Spinal cord (tissue), 10 donors: ENCODE measurements at places on chromosomes 6 and 20.

- DNase-seq = no peak
Measured at GRCh38 chr20:3398681-3399252, 8.7 kb downstream of the DNAAF9 start.

DNA sequence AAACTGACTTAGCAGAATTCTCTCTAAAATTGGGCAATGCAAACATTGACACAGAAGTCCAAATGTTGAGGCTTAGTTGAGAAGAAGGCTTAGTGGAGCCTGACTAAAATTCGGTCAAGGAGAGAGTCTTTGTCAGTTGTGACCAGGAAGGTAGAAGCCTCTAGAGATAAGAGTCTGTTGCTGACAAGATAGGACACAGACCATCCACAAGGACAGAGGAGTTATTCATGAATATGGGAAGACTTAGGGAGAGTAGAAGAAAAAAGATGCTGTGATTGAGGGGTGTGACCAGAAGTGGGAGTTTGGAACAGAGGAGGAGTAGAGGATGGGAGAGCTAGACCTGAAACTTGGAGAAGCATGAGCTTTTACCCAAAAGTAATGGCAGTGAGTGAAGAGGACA, 7.2 kb upstream of the FAXC start:
- DNase-seq = no peak

DNA sequence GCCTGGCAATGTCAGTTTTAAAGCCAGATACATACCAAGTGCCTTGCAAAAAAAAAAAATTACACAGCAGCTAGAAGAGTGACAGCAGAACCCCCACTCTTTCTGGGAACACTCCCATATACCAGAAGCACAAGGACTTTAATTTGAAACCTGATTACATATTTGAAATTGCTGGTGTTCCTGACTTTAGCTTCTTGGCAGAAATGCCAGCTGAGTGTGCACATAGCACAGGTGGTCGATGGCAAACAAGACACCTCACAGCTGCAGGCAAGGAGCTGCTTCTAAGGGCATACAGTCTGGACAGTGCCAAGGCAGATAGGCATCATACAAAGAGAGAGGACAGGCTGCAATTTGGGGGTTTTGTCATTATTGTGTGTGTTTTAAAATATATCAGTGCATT, 150.7 kb upstream of the SGK1 start:
- DNase-seq = no peak

GRCh38 chr6:26472549-26473290, 15.0 kb downstream of the BTN2A1 start:
- DNase-seq = no peak

- no peak for DNase-seq
Measured at GRCh38 chr20:24535941-24536730, 66.7 kb downstream of the SYNDIG1 start.

GRCh38 chr20:35207950-35208611, 18.4 kb upstream of the MMP24 start:
- peak; percentile 91 for DNase-seq

GRCh38 chr20:57769756-57770155, 59.9 kb upstream of the PMEPA1 start:
- no peak for DNase-seq

GRCh38 chr6:15247500-15248450, 1.9 kb downstream of the JARID2 start:
- DNase-seq = no peak

DNA sequence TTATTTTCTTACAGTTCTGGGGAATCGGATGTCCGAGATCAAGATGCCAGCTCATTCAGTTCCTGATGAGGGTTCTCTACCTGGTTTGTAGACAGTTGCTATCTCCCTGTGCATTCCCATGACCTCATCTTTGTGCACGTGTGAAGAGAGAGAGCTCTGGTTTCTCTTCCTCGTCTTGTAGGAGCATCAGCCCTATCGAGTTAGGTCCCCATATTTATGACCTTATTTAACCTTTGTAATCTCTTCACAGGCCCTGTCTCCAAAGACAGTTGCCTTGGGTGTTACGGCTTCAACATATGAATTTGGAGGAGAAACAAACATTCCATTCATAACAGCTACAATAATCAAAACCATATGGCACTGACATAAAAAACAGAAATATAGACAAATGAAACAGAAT, 455.3 kb downstream of the HACE1 start:
- DNase-seq = no peak

DNA sequence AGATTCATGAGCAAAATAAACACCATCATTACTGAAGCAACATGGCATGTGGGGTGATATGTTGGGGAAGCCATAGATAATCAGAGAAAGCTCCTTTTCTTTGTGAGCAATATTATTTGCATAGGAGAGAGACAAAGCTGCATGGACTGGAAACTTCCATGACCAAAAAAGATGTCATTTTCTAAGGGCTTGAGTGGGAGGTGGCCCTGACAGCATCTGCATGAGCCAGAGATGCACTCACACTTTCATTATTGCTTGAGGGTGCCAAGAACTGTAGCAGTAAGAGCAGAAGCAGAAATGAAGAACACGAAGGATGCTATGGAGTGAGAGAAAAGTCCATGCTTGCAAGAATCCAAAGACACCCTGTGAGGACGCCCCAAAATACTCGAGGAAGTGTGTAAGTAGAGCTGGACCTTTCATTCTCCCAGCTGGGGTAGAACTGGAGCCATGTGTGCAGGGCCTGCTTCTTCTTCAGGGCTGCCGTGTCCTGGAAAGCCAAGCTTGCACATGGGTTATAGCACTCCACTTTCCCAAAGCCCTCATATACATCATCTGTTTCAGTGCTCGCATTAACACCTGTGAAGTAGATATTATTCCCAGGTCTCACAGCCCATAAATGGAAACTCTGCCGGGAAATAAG, 851.2 kb downstream of the DHX35 start:
- no peak for DNase-seq

GRCh38 chr6:21384216-21384615, 209.3 kb upstream of the SOX4 start:
- no peak for DNase-seq

DNA sequence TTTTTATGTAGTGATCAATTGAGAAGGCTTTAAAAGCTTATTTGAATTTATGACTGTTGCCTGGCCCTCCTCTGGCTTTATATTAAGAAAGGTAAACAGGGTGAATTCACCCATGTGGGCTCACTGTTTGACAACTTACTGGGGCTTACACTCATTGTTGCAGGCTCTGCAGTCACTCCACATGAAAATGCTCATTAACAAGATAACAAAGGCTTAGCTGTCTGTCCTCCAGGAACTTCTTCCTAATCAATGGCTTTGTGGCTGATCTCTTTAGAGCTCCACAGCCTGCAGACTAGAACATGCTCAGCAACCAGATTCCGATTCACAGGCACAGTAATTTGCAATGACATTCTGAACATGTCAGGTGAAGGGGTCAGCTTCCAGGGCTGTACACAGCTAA, 323.2 kb upstream of the MAN1A1 start:
- no peak for DNase-seq

DNA sequence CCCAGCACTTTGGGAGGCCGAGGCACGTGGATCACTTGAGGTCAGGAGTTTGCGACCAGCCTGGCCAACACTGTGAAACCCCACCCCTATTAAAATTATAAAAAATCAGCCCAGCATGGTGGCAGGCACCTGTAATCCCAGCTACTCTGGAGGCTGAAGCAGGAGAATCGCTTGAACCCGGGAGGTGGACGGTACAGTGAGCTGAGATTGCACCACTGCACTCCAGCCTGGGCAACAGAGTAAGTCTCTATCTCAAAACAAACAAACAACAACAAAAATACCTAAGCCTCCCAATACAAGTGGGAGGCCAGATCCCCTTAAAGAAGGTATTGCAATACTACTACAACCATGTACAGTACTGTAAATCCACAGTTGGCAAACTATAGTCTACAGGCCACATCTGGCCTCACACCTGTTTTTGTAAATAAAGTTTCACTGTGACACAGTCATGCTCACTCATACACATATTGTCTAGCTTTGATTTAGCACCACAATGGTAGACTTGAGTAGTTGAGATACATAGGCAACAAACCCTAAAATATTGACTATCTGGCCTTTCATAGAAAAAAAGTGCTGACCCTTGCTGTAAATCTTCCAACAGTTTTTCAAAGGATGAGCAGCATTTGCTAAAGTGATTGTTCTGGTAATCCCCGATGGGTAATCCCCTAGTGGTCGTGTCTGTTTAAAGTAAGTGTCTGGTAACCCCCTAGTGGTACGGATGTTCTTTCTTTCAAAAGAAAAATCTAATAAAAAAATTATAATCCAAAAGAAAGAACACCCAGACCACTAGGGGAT, 202.0 kb downstream of the RNGTT start:
- no peak for DNase-seq

GRCh38 chr6:1849691-1850090, 240.0 kb downstream of the FOXC1 start:
- DNase-seq = no peak

DNA sequence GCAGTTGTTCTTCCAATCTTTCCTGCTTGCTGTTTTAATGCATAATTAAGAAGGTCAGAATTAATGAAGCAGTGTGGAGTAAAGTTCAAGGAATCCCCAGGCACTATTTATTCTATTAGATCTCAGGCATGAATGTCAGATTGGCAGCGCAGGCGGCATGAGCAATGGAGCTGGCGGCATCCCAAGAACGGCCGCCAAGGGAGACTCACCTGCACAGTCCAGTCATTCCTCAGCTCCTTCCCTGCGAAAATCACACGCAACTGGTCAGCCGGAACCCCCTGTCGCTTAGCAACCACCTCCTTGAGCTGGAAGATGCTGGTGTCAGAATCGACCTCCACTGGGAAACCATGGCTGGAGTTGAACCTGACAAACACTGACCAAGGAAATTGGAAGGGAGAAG, 284.5 kb downstream of the PRKN start:
- DNase-seq = peak; percentile 41

DNA sequence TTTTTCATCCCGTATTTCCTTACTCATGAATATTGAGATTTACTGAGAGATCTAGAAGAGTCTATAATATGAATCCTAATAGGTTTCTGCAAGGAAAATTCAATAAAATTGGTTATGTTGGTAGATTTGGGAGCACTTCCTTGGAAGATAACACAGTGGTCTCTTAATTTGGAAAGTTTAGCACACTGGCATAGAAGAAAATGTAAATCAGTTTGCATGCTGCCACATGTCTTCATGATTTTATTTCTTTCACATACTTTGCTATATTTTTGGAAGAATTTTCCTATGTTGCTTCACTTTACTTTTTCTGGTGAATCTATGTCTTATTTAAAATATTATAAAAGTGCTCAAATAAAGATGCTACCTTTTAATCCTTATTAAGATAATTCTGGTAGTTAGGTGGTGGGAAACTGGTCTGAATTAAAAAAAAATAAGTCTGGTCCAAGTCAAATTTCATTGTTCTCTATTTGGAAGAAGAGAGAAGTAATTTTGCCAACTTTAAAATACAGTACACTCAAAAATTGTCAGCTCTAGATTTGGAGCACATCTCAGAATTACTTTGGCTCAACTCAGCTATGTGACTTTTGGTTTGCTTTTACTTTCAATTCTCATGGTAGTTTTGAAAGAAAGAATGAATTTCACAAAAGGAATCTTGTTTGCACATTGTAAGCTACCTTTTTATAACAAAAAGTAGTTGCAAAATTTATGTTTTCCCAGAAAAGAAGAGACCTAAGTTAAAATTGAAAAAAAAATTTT, 197.3 kb downstream of the CENPW start:
- DNase-seq = no peak

DNA sequence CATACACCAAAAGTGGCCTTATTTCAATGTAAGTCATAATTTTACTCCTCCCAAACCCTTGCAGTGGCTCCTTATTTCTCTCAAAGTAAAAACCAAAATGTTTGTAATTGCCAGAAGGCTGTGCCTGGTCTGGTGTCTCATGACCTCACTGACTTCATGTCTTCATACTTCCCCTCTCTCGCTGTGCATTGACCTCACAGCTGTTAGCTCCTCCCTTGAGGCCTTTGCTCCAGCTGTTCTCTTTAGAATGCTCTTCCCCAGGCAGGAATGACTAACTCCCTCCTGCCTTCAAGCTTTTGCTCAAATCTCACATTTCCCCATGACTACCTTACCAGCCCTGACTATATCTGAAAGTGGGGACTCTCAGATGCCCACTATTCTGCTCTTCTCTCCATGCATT, 83.3 kb downstream of the MTFR2 start:
- DNase-seq = no peak

DNA sequence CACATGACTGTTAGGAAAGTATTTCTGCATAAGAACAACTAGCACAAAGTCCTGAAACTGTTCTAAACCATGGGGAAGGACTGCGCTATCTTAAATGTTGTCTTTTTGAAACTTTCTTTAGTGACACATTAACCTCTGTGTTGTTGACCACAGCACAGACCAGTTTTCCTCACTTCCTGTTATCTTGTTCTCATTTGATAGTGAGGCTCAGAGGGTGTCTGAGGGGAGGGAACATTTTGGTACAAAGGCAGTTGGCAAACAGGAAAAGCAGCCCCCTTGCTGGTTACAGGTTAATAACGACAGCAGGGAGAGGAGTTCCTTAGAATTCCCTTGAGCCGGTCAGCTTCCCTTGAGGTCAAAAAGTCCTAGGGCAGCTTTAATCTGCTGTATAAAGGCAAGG, 143.5 kb upstream of the BMP2 start:
- no peak for DNase-seq

DNA sequence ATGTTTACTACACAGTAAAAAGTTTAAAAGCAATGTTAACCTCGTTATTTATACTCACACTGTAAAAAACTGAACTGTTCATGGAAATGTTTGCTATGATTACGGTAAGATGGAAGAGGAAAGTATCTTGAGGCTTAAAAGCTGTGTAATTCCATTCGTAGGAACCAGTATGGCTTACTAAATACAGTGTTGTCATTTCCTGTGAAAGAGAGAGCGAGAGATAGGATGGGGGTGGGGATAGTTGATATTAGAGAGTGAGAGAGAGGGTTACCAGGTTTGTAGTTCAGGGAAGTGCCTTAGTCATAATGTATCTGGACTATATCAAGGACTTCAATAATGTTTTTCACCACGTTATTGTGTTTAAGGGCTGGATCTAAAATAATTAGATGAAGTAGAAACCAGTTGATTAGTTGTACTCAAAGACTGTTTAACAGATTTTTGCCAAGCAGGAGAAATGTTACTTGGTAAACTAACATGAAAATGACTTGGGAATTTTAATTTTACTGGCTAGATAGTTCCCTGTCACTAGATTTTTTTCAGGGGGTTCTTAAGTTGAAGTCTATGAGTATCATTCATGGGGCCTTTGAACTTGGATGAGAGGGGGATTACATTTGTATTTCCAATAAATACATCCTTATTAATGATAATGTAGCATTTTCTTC, 30.4 kb downstream of the AFDN start:
- DNase-seq = no peak

DNA sequence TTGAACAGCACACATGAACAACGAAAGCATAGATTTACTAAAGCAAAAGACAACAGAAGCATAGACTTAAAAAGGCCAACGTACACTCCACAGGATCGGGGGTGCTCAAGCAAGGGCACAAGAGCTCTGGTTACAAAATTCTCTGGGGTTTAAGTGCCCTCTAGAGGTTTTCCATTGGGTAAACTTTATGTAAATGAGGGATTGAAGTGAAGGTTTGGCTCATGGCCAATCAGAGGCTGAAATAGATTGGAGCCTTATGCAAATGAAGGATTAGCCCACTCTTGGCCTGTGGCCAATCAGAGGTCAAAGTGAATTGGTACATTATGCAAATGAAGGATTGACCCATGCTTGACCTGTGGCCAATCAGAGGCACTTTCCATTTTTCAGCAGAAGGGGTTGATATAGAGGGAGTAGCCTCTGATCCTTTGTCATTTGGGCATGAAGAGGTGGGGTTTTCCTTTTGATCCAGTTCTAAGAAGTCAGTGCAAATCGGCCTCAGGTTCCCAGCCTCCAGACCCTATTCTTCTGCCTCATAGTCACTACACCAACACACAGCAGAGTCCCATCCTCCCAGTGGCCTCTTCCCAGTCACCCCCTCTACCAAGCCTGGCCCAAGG, 244.9 kb downstream of the THBS2 start:
- DNase-seq = no peak

GRCh38 chr6:7604506-7604905, 14.5 kb downstream of the SNRNP48 start:
- no peak for DNase-seq
